ENCODE measurements at places on chromosomes 4 and X.

DNA sequence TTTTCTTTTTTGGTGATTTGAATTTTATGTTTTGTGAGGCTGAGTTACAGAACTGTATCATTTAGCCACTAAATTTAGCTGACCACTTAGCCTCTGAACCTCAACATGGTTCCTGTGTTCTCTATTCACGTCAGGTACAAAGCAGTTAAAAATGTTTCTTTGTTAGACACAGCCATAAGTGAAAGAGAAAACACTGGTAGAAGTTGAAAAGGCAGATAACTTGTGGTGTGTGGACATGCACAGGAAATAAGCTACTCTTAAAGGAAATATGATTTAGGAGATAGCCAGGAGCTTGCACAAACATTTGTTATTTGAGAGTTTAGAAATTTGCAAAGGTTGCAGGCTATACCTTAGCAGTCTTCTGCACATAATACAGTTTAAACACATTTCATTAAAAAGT, 171.0 kb upstream of the RPS6KA3 start:
- no peak for DNase-seq

DNA sequence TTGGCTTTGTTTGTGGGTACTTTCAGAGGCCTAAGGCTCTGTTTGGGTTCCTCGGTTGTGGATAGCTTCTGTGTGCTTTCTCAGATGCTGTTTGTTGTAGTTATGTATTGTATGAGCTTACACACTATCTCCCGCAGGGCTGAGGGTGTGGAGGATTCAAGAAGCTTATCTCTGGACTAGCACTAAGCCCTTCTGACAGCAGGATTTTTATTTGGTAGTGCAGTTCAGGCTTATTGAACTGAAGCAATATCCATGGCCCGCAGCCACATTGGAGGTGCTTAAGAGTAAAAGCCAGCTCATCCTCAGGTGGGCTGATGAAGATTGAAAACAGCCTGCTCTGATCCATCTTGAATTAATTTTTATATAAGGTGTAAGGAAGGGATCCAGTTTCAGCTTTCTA, 128.2 kb downstream of the RASGEF1B start:
- no peak for DNase-seq

- no peak for DNase-seq
These were observed 56.4 kb upstream of the HHIP start for GRCh38 chr4:144589512-144589911.

- DNase-seq: no peak
These were observed 66.1 kb upstream of the CLNK start for GRCh38 chr4:10750714-10751113.

DNA sequence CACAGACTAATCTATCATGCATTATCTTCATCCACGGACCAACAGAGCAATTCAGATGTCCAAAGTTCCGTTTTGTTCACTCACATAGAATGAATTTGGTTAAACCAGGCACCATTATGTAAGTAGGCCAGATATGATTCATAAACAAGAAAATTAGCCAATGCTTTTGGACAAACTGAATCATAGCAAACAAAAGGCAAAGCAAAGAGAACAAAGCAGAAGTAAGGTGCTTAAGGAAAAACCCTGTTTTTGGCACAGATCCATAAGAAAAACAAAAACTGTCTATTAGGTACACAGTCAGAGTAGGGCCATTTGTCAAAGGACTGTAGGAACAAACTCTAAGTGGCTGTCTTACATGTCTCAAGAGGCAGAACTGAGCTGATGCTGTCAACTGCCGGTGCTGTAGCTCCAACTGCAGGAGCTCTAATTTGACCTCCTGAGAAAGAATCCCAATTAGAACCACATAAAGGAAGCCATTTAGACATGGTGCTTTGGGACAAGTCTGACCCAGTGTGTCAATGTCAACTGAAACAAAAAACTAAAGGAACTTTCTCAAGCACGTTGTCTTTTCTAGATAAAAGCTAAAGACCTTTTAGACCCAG, 146.7 kb downstream of the COL25A1 start:
- no peak for DNase-seq

DNA sequence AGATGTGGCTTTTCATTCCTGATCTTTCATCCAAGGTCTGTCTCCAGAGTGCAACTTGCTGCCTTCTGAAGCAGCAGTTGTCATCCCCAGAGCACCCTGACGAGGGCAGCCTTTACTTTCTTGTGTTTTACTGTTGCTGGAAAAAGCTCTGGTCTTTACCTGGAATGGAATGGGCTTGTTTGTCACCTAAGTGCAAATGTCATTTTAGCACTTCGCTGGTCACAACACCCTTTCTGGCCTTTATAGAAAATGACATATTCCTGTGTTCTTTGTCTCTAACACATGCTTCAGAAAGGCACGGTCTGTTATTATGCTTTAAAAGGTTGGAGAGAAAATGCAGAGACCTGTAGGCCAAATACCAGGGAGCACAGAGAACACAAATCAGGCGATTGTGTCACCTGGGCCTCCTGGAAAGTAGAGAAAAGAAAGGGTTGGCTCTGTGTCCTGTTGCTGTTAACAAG, 332.7 kb upstream of the IGFBP7 start:
- no peak for DNase-seq

- DNase-seq: no peak
These were observed 145.6 kb downstream of the RAP1GDS1 start for GRCh38 chr4:98406819-98407218.

DNA sequence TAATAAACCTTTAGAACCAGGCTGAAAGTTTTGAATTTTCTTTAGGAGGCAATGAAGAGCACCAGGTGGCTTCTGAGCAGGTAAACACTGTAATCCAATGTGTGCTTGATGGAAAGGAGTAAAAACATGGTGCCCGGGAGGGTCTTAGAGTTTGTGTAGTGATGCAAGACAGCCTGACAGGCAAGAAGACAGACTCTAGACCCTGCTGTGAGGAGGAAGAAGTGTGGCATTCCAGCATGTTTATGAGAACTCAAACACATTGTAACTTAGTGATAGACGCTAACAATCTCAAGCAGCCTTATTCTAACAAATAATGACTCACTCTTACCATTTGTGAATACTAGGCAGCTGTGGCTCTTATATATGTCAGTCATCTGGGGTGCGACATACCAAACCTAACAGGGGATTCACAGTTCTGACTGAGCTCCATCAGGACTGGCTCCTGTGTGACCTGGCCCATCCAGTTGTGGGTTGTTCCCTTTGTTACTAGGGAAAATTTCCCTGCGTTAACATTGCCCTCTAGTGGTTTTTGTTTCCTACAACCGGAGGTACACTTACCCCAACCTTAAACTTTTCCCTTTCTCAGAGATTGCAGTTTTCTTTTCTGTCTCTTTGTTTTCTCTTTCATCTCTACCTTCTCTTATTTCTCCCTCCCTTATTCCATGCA, 53.8 kb downstream of the VSIG4 start:
- peak; percentile 11 for DNase-seq

- DNase-seq: no peak
These were observed 19.2 kb downstream of the PI4K2B start for GRCh38 chr4:25253071-25253445.

DNA sequence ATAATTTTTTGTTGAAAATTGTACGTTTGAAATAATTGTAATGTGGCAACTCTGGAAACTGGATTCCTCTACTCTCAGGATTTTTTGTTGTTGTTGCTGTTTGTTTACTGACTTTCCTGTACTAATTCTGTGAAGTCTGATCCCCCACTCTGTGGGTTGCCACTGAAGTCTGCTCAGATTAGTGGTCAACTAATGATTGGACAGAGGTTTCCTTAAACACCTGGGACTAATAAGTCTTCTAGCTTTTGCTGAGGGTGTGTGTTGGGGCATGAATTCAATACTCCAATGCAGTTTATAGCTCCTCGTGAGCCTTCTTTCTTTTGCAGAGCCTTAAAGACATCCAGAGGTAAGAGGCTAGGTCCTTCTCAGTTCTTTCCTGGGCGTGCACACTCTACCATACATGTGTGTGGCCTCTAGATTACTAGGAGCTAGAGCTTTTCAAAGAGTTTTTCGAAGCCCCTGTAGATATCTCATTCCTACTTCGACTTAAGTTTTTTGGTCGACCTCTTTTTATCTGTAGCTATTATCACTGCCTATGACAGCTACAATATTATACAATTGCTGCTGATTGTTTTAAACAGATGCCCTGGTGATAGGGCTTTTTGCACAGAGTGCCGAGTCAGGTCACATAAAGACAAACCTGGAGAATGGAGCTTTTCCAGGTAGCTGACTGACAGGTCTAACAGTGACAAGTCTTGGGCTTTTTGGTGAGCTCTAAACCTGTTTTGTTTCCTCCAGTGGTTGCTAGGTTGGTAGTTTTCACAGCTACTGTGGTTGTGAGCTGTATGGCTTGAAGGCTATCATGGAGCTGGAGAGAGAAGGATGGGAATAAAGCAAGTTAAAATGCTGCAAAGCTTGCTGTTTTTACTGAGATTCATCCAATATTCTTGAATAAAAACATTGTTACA, 34.0 kb downstream of the BMP2K start:
- no peak for DNase-seq

DNA sequence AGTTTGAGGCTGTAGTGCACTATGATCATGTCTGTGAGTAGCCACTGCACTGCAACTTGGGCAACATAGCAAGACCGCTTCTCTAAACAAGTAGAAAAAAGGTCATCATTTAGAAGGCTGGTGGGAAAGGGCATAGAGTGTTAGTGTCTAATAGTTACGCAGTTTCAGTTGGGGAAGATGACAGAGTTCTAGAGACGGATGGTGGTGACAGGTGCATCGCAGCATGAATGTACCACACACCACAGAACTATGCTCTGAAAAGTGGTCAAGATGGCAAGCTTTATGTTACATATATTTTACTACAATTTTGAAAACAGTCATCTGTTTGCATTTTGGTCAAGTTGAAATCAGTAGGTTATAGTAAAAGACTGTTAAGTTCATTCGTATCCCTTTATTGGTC, 23.7 kb upstream of the CLDN34 start:
- DNase-seq: no peak

- no peak for DNase-seq
These were observed 200.5 kb downstream of the INPP4B start for GRCh38 chr4:142645475-142646108.

- no peak for DNase-seq
These were observed 16.7 kb downstream of the CASK start for GRCh38 chrX:41906515-41907187.

- no peak for DNase-seq
These were observed 11.5 kb downstream of the RASGEF1B start for GRCh38 chr4:81460191-81460701.

GRCh38 chr4:51901363-51901762, 58.4 kb downstream of the DCUN1D4 start:
- no peak for DNase-seq

DNA sequence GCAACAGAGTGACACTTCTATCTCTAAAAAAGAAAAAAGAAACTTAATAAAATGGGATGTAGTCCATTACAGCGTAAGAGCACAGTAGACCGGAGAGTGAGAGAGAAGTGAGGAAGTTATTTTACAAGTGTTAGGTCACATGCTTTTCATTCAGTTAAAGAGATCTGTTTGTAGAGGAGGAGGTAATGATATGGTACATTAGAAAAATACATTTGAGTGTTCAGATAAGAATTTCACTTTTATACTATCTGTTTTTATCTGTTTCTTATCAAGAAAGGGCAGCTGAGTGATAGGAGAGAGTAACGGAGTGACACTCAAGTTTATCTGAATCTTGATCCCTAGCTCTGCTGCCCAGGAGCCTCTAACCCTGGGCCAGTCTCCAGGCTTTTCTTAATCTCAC, 38.9 kb downstream of the FNIP2 start:
- no peak for DNase-seq

DNA sequence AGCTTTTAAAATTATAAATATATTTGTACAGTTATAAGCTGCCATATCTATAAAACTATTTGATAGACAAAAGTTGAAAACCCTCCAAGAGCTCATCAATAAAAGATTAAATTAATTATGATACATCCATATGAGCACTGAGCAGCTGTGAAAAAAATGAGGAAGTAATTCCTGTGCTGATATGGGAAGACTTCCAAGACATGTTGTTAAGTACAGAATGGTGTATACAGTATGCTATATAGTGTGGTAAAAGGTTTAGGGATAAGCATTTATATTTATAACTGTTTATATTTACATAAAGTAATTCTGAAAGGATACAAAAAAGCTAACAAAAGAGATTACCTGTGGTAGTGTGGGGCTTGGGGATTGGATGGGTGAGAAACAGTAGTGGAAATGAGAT, 92.8 kb upstream of the BMP2K start:
- DNase-seq: no peak

- peak; percentile 45 for DNase-seq
These were observed 19.1 kb upstream of the S100P start for GRCh38 chr4:6674500-6675149.

DNA sequence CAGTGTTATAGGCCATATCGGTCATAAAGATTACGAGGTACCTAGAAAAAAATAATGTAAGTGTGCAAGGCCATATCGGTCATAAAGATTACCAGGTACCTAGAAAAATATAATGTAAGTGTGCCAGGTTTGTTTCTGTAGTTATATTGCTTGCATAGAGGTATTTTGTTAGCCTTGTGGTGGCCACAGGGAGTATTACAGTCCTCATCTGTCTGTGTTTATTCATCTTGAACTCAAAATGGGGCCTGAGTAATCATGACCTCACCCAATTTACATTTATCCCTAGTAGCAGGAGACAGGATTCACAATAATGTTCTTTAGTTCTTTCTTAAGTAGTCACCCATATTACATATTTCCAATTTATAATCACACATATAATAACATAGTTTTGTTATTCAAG, 459.7 kb downstream of the MID1IP1 start:
- DNase-seq: no peak

DNA sequence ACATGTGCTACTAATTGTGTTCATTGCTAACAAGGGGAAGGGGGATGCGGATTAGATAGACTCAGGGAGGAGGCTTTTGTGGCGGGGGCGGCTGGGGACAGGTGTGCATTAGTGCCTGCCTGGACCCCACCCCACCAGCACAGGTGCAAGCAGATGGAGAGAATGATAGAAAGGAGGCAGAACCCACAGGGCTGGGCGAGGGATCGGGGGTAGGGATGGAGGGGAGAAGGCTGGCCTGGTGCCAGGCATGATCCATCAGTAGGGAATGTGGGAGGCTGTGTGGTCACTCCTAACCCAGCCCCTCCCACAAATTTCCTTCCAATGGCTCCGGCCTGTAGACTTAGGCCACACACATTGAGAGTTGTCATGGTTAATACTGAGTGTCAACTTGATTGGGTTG, 30.5 kb upstream of the CRMP1 start:
- no peak for DNase-seq

DNA sequence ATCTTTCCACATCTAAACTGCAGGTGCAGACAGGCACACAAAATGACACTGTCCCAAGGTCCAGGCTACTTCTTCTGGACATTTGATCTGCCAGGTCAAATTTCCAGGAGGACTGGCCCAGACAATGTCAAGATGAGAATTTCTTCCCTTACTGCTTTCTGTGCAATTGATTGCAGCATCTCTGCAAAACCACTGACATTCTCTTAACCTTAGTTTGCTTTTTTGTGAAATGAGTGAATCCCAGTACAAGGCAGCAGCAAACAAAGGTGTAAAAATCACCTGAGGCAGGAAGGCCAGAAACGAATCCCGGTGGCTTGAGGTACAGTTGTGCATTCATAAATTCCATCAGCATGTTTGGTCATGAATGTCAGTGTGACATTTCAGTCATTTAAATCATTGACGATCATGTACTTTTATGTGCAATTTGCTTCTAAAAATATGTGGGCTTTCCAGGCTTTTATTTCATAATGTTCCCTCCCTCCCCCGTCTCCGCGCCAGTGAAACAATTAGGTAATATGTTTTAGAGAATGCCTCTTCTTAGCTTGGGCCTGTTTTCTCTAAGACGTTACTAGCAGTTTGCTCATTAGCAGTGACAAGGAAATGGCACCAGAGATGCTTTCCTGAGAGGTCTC, 39.1 kb downstream of the NHS start:
- no peak for DNase-seq

- no peak for DNase-seq
These were observed 486 bp downstream of the ABLIM2 start for GRCh38 chr4:8157944-8158709.

GRCh38 chr4:18231726-18232125, 210.2 kb upstream of the LCORL start:
- no peak for DNase-seq
